ENCODE measurements at places on chromosomes 7 and 10. TPM values are rescaled to one million over a fixed set of nuclear protein-coding genes. Genes with fewer than 3 reads are reported as not detected.

GRCh38 chr10:78203915-78204818, 170.5 kb downstream of the RPS24 start:
- H3K36me3 ChIP-seq, result no peaks in the 10 kb centered on the region
- no peak for DNase-seq
- H3K4me3 ChIP-seq, result no peak overlapping the region
- H3K4me1 ChIP-seq, result no peaks in the 10 kb centered on the region
- no peaks in the 10 kb centered on the region for H3K27me3 ChIP-seq

Gene CALD1
- 22.6 TPM for total RNA-seq

Gene OR2A12
- not detected for total RNA-seq

DNA sequence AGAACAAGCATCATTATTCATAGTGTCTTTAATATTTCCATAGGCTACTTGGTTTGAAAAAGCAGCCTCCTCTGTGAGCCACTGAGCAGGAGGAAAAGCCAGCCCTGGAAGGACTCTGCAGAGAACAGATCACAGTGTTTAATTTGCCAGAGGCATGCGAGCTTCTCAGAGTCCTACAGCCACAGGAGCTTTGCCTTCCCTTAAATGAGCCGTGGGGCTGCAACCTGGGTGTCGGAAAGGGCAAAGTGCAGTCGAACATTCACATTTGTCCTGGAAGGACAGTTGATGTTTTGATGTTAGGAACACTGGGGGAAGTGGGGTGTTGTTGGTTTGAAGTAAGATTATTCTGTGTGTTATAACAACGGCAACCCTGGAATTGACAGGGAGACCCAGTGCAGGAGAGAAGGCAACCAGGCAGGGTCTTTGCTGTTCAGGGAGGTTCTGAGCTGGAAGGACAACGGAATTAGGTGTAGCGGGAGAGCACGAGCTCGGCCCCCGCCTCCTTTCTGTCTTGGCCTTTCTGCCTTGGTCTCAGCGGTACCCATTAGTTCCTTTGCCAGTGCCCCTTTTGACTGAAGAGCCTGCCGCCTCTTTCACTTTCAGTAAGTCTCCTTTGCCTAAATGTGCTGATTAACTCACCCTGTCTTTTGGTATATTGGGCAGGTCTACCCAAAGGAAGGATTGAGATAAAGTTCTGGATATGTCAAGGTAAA, 192.3 kb upstream of the PITRM1 start:
- H3K27me3 ChIP-seq, result no peaks in the 10 kb centered on the region
- no peak overlapping the region for H3K4me3 ChIP-seq
- H3K36me3 ChIP-seq, result no peaks in the 10 kb centered on the region
- H3K4me1 ChIP-seq, result no peaks in the 10 kb centered on the region

DNA sequence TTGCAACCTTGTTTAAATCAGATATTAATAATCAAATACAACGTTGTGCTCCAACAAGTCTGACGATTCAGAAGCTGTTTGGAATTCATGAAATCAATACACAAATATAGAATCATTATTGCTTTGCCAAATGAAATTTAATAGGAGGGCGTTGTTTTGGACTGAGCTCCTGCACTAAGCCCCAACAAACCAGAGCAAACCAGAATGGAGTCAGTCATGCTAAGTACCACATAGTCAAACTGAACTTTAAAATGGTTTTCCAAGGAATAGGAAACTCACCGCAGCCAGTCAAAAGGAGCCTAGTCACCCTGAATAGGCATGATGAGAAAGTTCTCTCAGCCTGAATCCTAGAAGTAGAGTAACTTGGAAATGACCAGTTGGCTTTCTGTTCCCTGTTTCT, 53.7 kb downstream of the HACD1 start:
- no peaks in the 10 kb centered on the region for H3K36me3 ChIP-seq
- H3K4me3 ChIP-seq, result no peak overlapping the region
- no peaks in the 10 kb centered on the region for H3K4me1 ChIP-seq

DNA sequence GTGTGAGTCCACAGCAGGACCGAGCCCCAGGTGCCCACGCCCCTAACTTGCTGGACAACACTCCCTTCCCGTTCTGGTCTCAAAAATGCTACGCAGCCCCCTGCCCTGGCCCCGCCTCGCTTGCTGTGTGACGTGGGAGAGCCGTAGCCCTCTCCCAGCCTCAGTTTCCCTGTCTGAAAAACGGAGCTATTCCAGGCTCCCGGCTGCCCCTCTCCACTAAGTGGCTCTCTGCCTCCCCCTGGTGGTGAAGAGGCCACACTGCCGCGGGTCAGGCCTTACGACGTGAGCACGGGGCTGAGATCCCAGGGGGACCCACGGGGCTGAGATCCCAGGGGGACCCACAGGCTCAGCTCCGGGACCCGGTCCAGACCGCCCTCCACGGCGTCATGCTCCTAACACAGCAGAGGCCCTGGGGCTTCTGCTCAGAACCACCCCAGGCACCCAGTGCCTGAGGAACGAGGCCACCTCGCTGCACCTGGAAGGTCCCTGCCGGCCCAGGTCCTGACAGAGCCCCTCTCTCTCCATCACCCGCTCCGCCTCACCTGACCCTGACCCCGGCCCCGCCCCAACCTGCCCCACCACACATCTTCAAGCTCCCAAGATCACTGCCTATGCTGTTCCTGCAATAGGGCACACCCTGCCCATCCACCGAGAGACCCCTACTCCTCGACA, 26.7 kb downstream of the MICALL2 start:
- no peaks in the 10 kb centered on the region for H3K4me1 ChIP-seq
- no peaks in the 10 kb centered on the region for H3K36me3 ChIP-seq
- peak; percentile 65 for DNase-seq
- H3K27ac ChIP-seq, result no peak overlapping the region

GRCh38 chr7:115040495-115040894, 118.6 kb downstream of the MDFIC start:
- DNase-seq, result no peak
- no peak overlapping the region for H3K4me3 ChIP-seq
- H3K27ac ChIP-seq, result no peak overlapping the region
- H3K27me3 ChIP-seq, result no peaks in the 10 kb centered on the region
- H3K4me1 ChIP-seq, result no peaks in the 10 kb centered on the region

DNA sequence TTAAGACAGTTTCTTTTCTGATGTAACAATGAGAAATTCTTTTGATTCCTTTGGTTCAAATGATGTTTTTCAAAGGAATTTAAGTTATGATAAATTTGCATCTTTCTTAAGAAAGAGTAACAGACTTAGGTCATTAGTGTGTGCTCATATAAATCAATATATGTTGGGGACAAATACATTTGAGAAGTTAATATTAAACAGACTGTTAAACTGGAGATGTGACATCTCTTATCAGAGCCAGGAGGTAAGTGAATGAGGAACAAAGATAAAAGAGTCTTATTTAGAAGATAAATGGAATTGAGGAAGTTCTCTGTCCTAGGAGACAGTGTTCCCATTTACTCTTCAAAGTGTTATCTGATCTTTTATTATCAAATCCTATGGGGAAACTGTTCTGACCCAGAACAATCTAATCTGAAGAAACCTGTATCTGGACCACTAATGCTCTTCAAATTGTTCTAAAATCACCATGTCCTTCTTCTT, 104.8 kb upstream of the LAMB4 start:
- no peaks in the 10 kb centered on the region for H3K27me3 ChIP-seq
- no peak for DNase-seq
- no peaks in the 10 kb centered on the region for H3K36me3 ChIP-seq
- no peak overlapping the region for H3K27ac ChIP-seq
- peaks cover 34% of the 10 kb centered on the region for H3K4me1 ChIP-seq

GRCh38 chr10:45000752-45001380, at the start of gene ZNF22:
TSS of gene ZNF22 (plus strand) at chr10:45000923. CDS start at chr10:45003369, 2,446 bp downstream.
- H3K27ac ChIP-seq, result peak within 1 kb of the TSS; percentile 93
- no peaks in the 10 kb centered on the region for H3K36me3 ChIP-seq
- H3K27me3 ChIP-seq, result no peaks in the 10 kb centered on the region
- H3K4me1 ChIP-seq, result peaks cover 17% of the 10 kb centered on the region

GRCh38 chr10:74021248-74022055, 23.5 kb downstream of the VCL start:
- DNase-seq, result no peak
- peak overlapping the region; percentile 45 for H3K27ac ChIP-seq
- H3K27me3 ChIP-seq, result no peaks in the 10 kb centered on the region
- H3K4me1 ChIP-seq, result peaks cover 19% of the 10 kb centered on the region

DNA sequence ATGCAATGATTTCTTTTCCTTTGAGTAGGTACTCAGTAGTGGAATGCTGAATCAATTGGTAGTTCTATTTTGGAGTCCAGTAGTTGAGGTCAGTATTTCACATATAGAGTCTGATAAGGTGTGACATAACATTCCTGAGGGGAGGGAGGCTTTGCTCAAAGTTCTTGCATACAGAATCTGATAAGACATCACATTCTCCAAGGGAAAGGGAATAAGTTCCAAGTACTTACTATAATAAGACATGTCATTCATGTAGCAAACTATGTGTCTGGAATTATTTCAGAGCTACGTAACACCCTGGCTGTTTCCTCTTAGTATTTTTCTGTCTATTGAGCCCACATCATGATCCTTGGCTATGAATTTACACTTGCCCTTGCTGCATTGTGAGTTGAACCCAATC, 74.3 kb upstream of the POM121L12 start:
- peaks cover 22% of the 10 kb centered on the region for H3K4me1 ChIP-seq
- H3K27ac ChIP-seq, result peak overlapping the region; percentile 83
- DNase-seq, result no peak
- H3K36me3 ChIP-seq, result no peaks in the 10 kb centered on the region

DNA sequence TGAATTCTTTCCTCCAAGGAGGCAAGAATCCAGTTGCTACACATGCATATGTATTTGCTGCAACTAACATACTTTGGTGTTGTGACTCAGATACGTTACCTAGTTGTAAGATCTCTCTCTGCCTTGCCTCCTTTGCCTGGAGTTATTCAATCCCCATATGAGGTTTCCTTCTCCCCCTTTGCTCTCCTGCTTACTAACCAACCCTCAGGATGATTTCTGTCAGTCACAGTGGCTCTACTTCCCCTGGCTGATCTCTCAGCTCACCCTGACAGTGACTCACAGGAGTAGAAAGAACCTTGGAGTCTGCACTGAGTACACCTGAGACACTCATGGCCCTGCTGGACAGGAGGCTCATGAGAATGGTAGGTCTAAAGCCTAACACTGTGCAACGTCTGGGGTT, 92.0 kb downstream of the TMEM106B start:
- no peaks in the 10 kb centered on the region for H3K36me3 ChIP-seq
- H3K27ac ChIP-seq, result peak overlapping the region; percentile 56
- H3K4me1 ChIP-seq, result no peaks in the 10 kb centered on the region
- H3K4me3 ChIP-seq, result no peak overlapping the region

- no peak overlapping the region for H3K4me3 ChIP-seq
- H3K4me1 ChIP-seq, result no peaks in the 10 kb centered on the region
- H3K36me3 ChIP-seq, result no peaks in the 10 kb centered on the region
- H3K27me3 ChIP-seq, result no peaks in the 10 kb centered on the region
- no peak for DNase-seq
These were observed 886.1 kb upstream of the SORCS1 start for GRCh38 chr10:108050626-108051025.
